ENCODE measurements at places on chromosomes 3 and 15. TPM values are rescaled to one million over a fixed set of nuclear protein-coding genes. Genes with fewer than 3 reads are reported as not detected.

The SAMD7 gene
- not detected for total RNA-seq

The TMEM42 gene
- total RNA-seq = 13.8 TPM

The DIPK2A gene
- total RNA-seq = 128 TPM

The HRH1 gene
- 9.6 TPM for total RNA-seq

The PRKAR2A gene
- 22.3 TPM for total RNA-seq

The CPN2 gene
- total RNA-seq = not detected

The MCTP2 gene
- 0.58 TPM for total RNA-seq

The PROK2 gene
- total RNA-seq = not detected

The POLQ gene
- 11.3 TPM for total RNA-seq

The GOLGA6D gene
- total RNA-seq = not detected

The PATL2 gene
- 0.56 TPM for total RNA-seq

The C3orf20 gene
- under 0.01 TPM for total RNA-seq

The SLTM gene
- total RNA-seq = 47.1 TPM
